ENCODE measurements at places on chromosomes 5 and 9. TPM values are rescaled to one million over a fixed set of nuclear protein-coding genes. Genes with fewer than 3 reads are reported as not detected.
A peak's percentile ranks its signal among the peaks of the same experiment; 100 is the strongest.

GRCh38 chr9:93025736-93026135 is 32.8 kb upstream of the SUSD3 start:
- DNase-seq: no peak

- DNase-seq: no peak
Measured at GRCh38 chr5:145484158-145484557, 351.0 kb downstream of the PRELID2 start.

DNA sequence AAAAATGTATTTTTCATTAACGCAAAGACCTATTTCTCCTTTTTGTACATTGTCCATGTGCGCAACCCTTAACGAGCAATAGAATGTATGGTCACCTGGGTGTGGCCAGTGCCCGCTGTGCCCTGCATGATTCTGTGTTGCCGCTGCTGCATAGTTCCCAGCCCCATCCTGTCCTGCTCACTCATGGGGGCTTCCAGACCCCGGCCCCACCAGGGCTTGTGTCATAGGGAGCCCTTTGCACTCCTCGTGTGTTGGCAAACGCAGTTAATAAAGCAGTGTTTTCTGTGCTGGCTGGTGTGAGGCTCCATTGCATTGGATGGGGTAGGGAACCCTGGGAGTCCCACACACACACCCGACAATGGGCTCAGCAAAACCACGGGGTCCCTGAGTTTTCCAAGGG is 49.7 kb downstream of the SAR1B start:
- DNase-seq: peak; percentile 16

- no peak for DNase-seq
Measured at GRCh38 chr5:38465061-38465460, 91.4 kb downstream of the LIFR start.

The SH3TC2 gene
- total RNA-seq: 0.07 TPM

- DNase-seq: no peak
Measured at GRCh38 chr5:172007175-172008110, 1.0 kb upstream of the FBXW11 start.

- DNase-seq: peak; percentile 20
Measured at GRCh38 chr9:136875155-136875554, 9.0 kb upstream of the EDF1 start.

GRCh38 chr9:83623679-83624076 is 735 bp downstream of the IDNK start:
- no peak for DNase-seq

- DNase-seq: no peak
Measured at GRCh38 chr9:89719202-89719601, 114.4 kb downstream of the GADD45G start.

- no peak for DNase-seq
Measured at GRCh38 chr9:129750013-129750638, 2.7 kb downstream of the PTGES start.

The MEF2C gene
- total RNA-seq: 3.4 TPM

GRCh38 chr5:22542340-22542739 is 310.8 kb downstream of the CDH12 start:
- DNase-seq: no peak

The DROSHA gene
- total RNA-seq: 81.8 TPM

The CATSPER3 gene
- not detected for total RNA-seq

The EDIL3 gene
- 46.0 TPM for total RNA-seq

GRCh38 chr5:39164529-39165402 is 54.6 kb downstream of the FYB1 start:
- no peak for DNase-seq

The GABRP gene
- 2.2 TPM for total RNA-seq

The TLX3 gene
- total RNA-seq: not detected

DNA sequence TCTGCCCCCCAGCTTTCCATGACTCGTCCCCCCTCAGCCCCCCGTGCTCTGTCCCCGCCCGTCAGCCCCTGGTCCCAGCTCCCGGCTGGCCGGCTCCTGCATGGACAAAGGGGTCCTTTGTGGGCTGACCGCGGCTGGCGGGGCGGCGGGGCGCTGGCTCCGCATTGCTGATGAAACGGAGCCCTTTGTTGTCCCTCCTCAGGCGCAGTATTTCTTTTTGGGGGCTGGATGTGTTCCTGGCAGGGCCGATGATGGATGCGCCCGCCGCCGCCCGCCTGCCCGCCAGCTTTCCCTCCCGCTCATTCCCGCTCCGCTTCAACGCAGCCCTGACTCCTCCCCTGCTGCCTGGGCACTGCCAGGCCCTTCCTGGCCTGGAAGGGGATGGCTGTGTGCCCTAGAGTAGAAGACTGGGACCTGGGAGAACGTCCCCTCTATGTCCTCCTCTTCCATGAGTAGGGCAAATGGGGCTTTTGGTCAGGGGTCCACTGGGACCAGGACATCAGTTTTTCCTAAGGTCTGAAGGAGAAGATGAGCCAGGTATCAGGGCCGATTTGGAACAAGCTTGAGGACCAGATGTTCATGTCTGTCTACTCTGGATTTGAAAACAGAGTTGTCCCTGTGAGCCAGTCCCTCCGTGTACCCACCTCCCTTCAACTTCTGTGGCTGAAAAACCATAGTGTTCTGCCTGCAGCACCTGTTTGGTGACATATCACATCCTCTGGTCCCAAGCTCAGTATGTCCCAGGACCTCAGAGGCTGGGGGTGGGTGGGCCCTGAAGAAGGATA is 29.0 kb downstream of the CXXC5 start:
- peak; percentile 72 for DNase-seq

The IRX2 gene
- total RNA-seq: 74.9 TPM

The FGF10 gene
- 2.1 TPM for total RNA-seq

- DNase-seq: no peak
Measured at GRCh38 chr5:89707891-89708290, 701.7 kb downstream of the CETN3 start.

- DNase-seq: no peak
Measured at GRCh38 chr9:115202960-115203751, 85.2 kb upstream of the TNC start.

The KIF12 gene
- 2.0 TPM for total RNA-seq

GRCh38 chr5:138264183-138264582 is 10.2 kb downstream of the GFRA3 start:
- no peak for DNase-seq

DNA sequence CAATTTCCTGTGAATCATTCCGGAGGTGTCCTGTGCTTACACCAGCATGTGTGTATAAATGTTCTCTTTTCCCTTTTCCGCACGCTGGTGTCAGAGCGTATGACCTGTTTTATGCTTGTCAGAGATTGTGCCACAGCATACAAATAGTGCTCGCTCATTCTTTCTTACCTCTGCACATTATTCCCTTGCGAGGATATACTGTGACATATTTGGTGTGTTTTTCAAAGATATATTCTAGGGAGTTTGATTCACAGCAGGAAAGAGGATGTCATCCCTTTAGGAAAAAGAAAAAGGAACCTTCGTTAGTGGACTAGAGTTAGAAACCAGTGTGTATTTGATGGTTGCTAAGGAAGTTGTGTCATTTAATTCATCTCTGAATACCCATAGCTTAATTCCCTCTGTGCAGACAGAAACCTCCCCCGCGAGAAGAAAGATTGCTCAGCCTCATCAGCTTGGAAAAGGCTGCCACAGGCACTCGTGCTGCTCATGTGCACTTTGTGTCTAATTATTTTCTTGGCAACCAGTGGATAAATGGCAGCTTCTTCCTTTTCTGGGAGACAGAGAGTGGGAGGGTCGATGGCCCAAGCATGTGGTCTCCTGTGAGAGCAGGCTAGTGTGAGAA is 14.7 kb upstream of the CCIN start:
- DNase-seq: peak; percentile 7

The FLT4 gene
- total RNA-seq: 7.2 TPM

DNA sequence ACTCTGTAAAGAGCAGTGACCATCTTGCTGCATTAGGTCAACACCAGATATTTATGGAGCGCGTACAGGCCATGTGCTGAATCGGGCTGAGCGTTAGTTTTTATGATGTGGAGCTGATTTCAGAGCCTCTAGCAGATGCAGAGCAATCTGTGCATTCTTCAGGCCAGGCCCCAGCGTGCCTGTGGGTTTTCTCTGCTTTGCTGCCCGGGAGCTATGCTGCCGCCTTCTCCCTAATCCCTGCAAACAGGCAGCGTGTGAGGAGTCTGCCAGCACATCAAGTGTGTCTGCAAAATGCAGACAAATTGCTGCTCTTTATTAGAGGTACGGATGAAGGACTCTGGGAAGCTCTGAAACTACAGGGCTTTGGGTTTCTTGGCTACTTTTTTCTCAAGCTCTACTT is 170.0 kb downstream of the NTRK2 start:
- no peak for DNase-seq

DNA sequence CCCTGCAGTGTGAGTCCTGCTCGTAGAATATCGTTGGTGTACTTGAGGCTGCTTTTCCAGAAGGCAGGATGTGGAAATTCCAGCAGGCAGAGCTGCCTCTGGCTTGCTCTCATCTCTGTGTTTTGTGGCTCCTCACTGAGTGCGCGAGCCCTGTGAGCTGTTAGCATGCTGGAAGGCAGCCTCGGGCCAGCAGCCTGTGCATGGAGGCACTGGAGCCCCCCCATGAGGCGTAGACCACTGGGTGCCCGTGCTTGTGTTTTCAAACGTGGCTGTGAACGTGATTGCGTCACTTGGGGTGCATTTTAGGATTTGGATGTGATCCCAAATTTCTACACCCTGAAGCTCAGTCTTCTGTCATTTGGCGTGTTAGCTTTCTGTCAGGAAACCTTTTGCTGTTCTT is 3.2 kb downstream of the WDR5 start:
- DNase-seq: no peak

- DNase-seq: peak; percentile 86
Measured at GRCh38 chr9:124209279-124209678, 48.5 kb upstream of the NEK6 start.

Measured in H7 (cell line).